Smooth muscle cell of trachea (primary cell): ENCODE measurements at places on chromosomes 1 and 21. TPM values are rescaled to one million over a fixed set of nuclear protein-coding genes. Genes with fewer than 3 reads are reported as not detected.

The S100A1 gene
- 0.17 TPM in 1 of 2 replicates, not detected in the other for total RNA-seq

The SDCCAG8 gene
- total RNA-seq: 52.1 and 58.1 TPM in 2 replicates

The WDR3 gene
- total RNA-seq: 12.7 and 18.2 TPM in 2 replicates

The DNTTIP2 gene
- 21.5 and 34.0 TPM in 2 replicates for total RNA-seq

The MAP3K21 gene
- total RNA-seq: 0.66 and 0.73 TPM in 2 replicates

The CD5L gene
- not detected in 2 replicates for total RNA-seq

The C1orf226 gene
- 0.17 and 0.29 TPM in 2 replicates for total RNA-seq

The SMIM34 gene
- not detected in 2 replicates for total RNA-seq

The OR2L13 gene
- not detected in 2 replicates for total RNA-seq

The ERICH3 gene
- 0.15 TPM in 1 of 2 replicates, not detected in the other for total RNA-seq

The CYP4Z1 gene
- not detected in 2 replicates for total RNA-seq

The CLCA2 gene
- total RNA-seq: 2.9 and 11.2 TPM in 2 replicates

The SLC41A1 gene
- 15.4 and 24.0 TPM in 2 replicates for total RNA-seq

The CRYZ gene
- 25.6 and 84.2 TPM in 2 replicates for total RNA-seq

The TCEA3 gene
- total RNA-seq: 9.7 and 36.9 TPM in 2 replicates

The SEMA6C gene
- 1.2 and 1.3 TPM in 2 replicates for total RNA-seq

The ZBTB8A gene
- 7.1 and 9.2 TPM in 2 replicates for total RNA-seq

The IFNLR1 gene
- not detected in 2 replicates for total RNA-seq

The SPATA1 gene
- 0.44 and 1.3 TPM in 2 replicates for total RNA-seq

The HSD3B1 gene
- not detected in 2 replicates for total RNA-seq

The INPP5B gene
- 39.0 and 41.4 TPM in 2 replicates for total RNA-seq

The OR2L2 gene
- total RNA-seq: under 0.01 TPM in 1 of 2 replicates, not detected in the other

The CFHR2 gene
- total RNA-seq: not detected in 2 replicates

The CCDC24 gene
- total RNA-seq: 3.6 and 3.8 TPM in 2 replicates
